ENCODE measurements at places on chromosomes 1 and 21. TPM values are rescaled to one million over a fixed set of nuclear protein-coding genes. Genes with fewer than 3 reads are reported as not detected.

- no peak for DNase-seq
These were observed 184.4 kb downstream of the MRPL39 start for GRCh38 chr21:25422610-25423608.

DNA sequence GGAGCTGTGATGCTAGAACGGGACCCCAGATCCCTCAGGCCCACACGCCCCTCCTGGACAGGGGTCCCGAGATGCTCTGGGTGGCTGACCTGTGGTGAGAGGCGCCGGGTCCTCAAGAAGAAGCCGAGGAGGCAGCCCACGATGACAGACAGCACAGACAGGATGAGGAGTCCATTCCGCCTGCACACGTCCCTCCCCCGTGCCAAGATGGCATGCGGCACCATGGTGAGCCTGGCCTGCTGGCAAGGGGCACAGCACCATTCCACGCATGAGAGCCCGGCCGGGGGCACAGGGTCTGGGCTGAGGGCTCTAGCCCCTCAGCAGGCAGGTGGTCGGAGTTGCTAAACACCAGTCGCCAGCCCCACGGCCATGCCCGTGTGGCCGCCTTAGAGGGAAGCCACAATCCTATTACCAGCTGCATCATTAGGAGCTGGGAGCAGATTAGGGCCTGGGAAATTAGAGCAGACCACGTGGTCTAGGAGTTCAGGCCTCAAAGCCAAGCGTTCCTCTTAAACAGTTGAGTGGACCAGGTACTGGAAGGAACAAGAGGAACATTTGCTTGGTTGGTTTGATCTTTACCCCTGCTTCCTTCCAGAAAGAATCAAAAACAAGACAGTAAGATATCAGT is at the start of gene SLC1A7:
Gene SLC1A7 (minus strand): TSS at position 413 of the 628 bp plus-strand sequence. CDS start 189 bp downstream, at position 224.
- no peak for DNase-seq

DNA sequence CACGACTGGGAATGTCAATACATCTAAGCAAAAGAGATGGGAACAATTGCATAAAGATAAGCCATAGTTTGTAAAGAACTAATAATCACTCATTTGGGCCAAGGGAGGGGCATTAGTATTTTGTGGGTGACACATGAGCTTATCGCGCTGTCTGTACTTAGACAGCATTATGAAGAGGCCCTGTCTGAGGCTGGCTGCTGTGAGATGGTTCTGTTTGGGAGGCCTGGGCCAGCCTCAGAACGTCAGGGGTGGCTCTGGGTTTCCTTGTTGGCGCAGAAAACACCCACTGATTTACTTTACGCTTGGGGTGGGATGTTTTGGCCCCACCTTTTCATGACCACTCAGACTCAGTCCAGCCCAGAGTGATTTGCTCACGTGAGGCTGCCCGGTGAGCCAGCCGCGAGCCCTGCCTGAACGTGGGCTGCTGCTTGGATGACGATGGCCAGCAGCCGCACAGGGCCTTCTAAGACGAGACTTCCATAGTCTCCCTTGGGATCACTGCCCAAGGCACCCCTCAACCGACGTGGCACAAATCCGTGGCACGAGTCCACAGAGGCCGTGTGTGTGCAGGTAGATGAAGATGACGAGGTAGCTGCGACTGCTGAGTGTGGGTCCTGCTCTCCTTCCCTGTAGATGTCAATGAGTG is 18.7 kb downstream of the UMODL1 start:
- no peak for DNase-seq

DNA sequence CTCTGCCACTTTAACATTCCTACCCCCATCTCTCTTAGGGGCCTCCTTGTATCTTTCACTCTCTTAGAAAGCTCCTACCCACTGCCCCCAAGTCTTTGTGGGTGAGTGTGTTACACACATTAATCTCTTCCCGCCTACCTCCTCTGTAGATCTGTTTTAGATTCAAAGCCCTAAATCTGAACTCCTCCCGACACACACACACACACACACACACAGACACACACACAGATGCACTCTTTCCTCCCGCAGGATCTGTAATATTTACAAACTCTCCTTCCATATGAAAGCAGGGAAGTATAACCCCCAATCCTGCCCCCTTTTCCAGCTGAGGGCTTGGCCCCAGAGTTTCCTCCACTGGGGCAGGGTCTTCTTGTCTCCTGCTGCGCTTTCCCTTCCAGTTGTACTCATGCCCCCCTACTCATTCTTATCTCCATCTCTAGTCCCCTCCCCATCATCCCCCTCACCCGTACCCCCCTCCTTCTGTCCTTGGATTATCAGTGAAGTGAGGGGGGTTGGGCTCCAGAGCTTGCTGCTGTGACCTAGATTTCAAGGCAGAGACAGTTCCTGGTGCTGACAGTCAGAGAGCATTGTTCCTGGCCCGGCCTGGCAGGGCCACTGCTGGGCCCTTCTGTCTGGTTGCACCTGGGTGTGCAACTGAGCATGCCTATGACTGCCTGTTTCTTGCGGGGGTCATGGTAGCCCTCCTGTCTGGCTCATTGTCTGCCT is 4.3 kb downstream of the PEA15 start:
- no peak for DNase-seq

- DNase-seq: no peak
These were observed 210.4 kb upstream of the CSF3R start for GRCh38 chr1:36693161-36693525.

DNA sequence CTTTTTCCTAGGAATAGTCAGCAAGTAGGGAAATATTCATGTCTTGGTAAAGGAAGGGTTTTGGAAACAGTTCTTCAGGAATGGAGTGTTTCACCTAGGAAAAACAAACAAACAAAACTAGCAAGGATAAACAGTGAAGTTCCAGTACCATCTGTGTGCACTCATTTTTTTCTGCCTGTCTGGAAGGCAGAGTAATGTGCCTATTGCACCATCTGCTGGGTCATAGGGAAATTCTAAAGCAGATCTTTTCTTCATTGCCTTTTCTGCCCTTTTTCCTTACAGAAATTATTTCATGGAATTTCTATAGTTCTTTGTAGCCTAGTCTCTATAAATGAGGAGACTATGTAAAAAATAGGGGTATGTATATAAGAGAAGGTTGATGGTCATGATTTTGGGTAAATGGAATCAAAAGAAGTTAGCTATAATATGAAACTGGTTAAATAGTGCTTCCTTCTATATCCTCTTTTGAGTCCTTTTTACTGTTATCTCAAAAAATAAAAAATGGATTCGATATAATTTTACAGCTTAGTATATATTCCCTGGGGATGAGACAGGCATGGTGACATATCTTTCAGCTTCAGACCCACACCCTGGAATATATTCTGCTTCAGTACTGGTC is 3.4 kb upstream of the HRNR start:
- DNase-seq: no peak

LCE2A gene
- not detected for total RNA-seq

PLPPR4 gene
- total RNA-seq: 8.8 TPM
